ENCODE measurements at places on chromosomes 6 and 20.
A peak's percentile ranks its signal among the peaks of the same experiment; 100 is the strongest.

GRCh38 chr6:79431537-79431933, 105.7 kb downstream of the LCA5 start:
- DNase-seq = no peak

- DNase-seq = no peak
These were observed 325.0 kb downstream of the CDC5L start for GRCh38 chr6:44712353-44713111.

- peak; percentile 30 for DNase-seq
These were observed 93.5 kb downstream of the CEBPB start for GRCh38 chr20:50283922-50284810.

DNA sequence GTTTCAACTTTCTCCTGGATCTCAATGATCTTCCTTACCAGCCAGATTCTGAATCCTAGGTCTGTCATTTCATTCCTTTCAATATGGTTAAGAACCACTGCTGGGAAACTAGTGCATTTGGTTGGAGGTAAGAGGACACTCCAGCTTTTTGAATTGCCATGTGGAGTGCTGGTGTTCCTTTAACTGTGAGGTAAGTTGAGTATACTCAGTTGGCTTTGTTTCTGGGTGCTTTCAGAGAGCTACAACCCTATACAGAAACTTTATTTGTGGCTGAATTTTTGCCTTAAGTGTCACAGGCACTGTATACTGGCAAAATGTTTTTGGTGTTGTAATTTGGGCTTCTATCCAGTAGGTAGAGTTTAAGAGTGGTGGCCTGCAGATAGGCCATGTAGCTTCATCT, 175.8 kb downstream of the TBC1D32 start:
- DNase-seq = no peak

DNA sequence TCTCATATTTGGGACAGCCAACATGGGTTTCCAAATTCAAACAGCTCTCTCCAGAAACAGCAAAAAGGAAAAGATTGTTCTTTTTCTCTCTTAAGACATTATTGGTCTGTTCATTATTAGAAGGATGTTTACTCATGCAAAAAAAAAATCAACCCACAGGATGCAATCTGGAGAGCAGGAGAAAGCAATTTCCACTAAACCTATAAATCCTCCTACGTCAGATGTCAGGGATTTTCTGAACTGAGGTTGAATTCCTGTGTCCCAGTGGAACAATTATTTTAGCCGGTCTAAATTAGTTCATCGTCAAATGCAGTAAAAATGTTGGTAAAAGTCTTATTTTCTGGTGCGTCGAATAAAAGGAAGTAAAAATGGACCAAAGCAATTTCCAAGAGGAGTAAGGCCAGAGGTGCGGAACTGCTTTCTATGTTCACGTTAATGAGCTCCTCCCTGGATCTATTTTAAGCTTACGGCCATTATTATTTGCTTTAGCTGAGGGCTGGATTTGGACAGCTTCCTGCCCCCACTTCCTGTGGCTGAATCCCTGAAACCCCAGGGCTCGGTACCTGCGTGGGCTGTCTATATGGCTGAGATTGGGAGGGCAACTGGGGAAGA, at the start of gene GABRR1:
Gene GABRR1, minus strand, starts transcription at position 60 of the 612 bp plus-strand sequence. Its CDS starts 36 bp downstream, at position 24.
- no peak for DNase-seq

Measured in stimulated activated CD4-positive, alpha-beta T cell treated with anti-CD3 and anti-CD28 coated beads, Interleukin-4, amount 100 ng/mL, for 48 hours (primary cell).